NCI-H2171 (cell line): ENCODE measurements at places on chromosomes 13 and 19.
A peak's percentile ranks its signal among the peaks of the same experiment; 100 is the strongest.

DNA sequence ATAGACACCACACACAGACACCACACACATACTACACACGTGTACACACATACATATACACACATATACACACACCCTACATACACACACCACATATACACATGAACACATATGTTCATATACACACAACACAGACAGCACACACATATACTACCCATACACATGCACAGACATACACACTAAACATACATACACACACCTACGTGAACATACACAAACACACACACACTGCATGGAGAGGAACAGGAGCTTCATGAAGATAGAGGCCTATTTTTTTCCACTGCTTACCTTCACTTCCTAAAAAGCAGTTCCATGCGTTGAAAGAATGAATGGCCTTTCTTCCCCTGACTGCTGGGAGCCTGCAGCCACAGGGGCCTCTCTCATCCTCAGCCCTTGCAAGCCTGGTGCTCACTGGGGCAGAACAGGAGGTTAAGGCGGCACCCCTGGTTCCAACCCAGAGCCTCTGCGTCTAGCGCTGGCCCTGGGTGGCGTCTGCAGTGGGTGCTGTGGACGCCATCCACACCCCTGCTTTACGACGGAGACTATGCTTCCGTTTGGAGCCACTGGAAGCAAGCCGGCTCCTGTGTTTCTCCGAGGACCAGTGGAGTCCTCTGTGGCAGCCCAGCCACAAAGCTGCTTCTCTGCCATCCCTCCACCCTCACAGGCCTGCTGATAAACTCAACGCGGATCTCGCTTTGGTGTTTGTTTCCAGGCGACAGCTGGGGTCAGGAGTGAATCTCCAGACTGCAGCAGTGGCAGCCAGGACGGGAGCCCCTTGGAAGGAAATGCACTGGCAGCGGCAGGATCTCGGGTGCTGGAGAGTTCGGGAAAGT lies 1.9 kb upstream of the RASA3 start:
- DNase-seq, result no peak

- peak; percentile 87 for DNase-seq
Measured at GRCh38 chr13:111572956-111573761, 252.7 kb downstream of the TEX29 start.

GRCh38 chr13:39282400-39282972 lies 244.2 kb downstream of the NHLRC3 start:
- DNase-seq, result no peak

DNA sequence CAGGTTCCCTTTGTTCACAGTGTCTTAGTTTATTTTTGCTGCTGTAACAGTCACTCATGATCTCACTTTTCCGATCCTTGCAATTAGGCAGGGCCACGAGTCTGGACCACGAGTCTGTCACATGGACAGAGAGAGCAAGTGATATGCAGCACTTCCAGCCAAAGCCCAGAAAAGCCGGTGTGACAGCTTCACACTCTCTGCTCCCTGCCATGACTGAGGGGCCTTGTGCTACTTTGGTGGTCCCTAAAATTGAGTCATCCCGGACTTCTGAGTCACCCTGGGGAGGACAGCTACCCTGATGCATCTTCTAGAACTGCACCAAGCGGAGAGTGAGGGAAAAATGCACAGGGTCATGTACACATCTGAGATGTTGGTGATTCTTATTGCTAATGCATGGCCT lies 179.6 kb downstream of the EFNB2 start:
- no peak for DNase-seq

GRCh38 chr19:52742516-52742915 lies 7.7 kb upstream of the ZNF611 start:
- no peak for DNase-seq

DNA sequence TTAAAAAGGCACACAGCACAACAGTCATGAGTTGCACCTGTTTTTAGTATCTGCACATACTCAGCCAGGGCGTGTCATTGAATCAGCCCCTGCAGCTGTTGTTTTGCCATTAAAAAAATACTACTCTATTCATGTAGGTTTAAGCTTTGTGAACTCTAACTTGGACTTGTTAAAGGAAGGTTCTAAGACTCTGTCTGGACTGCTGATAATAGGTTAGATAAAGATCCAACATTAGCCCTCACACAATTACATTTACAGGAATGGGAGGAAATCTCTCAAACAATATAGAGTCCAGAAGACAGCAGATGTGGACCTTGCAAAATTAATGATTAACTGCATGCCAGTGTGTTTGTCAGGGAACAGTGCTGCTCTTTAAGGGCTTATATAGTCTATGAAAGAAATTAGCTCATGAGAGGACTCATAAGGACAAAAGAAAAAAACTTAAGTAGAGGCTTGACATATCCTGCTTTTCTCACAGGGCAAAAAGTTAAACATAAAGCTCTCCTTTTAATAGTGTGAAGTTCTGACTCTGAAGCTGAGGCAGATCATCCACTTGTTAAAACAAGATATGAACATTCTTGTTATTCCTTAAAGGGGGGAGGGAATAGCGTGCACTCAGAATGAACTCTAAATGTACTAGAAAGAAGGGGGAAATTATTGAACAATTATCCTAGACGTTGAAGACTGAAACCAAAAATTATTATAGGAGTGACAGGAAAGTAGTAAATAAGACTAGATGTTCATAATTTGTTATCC lies 243.6 kb downstream of the NDFIP2 start:
- DNase-seq, result no peak

DNA sequence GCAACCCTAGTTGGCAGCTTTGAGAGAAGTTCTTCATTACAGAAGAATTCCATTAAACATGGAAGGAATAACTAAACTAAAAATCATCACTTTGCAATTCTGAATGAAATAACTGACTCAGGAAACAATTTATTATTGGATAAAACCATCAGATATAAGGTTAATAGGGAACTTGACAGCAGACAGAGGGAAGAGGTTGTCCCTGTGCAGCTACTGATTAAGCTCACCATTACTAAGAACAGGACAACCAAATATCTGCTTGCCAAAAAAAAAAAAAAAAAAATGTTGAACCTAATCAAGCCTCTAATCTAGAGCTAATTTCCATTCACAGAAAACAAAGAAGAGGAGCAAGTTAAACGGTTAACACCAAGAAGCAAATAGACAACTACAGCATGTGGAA lies 12.8 kb downstream of the N4BP2L2 start:
- no peak for DNase-seq

- DNase-seq, result no peak
Measured at GRCh38 chr19:22517496-22518411, 95.6 kb upstream of the ZNF98 start.

- no peak for DNase-seq
Measured at GRCh38 chr19:47402504-47402903, 16.8 kb downstream of the MEIS3 start.

DNA sequence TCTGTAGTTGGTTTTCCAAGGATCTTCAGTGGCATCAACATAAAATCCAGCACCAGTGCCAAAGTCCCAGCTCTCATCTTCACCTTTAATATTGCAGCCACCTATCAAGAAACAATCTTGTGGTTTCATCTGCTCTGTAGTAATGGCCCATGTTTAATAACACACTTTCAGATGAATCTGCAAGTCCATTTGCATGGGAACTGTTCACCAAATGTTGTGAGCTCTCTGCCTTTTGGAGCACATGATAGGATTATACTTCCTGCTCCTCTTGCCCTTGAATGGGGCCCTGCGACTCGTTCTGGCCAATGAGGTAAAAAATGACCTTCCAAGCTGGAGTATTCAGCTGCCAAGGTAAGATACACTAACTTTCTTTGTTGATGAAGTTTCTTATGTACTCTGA lies 14.3 kb downstream of the ESD start:
- DNase-seq, result no peak

DNA sequence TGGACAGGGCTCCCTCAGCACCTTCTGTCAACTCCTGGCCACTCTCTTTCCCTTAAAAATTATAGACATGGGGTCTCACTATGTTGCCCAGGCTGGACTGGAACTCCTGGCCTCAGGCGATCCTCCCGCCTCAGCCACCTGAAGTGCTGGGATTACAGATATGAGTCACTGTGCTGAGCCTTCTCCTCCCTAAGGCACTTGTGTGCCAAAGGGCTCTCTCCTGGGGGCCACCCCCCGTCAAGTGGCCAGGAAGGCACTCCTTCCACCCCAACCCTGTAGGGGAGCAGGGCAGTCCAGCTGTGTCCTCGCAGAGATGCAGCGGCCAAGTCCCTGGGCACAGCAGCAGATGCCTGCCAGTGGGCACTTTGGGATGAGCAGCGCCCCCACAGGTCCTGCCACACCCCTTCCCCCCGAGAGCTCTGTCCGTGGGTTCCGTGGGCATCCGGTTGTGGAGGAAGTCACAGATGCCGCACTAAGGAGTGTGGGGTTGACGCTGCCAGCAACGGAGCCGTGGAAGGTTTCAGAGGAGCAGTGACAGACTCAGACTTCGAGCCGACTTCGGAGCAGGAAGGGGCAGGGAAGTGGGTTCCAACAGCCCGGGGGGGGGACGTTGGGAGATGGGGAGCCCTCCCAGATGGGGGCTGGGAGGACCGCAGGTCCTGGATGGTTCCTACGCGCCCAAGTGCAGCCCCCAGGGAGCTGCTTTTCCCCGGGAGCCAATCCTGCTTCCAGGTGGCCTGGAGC lies 3.3 kb upstream of the UQCR11 start:
- peak; percentile 35 for DNase-seq

DNA sequence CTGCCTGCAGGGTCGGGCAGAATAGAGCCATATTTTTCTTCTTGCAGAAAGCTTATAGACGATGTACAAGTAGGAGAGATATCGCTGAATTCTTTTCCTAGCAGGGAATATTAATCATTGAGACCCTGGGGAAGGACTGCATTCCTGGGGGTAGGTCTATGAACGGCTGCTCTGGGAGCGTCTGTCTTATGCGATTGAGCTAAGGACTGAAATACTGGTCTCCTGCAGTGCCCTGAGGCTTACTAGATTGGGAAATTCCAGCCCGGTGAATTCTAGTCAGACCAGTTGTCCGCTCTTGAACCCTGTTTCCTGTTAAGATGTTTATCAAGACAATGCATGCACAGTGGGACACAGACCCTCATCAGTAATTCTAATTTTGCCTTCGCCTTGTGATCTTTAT lies 59.8 kb upstream of the UBAC2 start:
- no peak for DNase-seq

- DNase-seq, result no peak
Measured at GRCh38 chr19:7850000-7850813, 20.2 kb downstream of the EVI5L start.

DNA sequence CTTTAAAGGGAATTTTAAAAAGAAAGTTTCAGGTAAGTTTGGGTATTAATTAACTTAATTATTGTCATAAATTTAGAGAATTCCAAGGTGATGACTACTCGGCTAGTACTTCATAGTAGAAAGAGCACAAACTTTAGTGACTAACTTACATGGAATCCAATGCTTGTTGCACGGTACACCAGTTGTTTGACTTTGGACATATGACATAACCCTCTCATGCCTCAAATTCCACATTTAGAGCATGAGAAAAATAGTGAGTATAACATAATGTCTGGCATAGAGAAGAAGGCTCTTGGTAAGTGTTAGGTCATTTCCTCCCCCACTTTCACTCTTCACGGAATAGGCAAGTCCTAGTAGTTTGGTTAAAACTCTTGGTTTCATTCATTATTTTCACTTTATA lies 1249.4 kb upstream of the SLC10A2 start:
- no peak for DNase-seq

GRCh38 chr19:45008552-45008951 lies 7.3 kb downstream of the RELB start:
- no peak for DNase-seq

DNA sequence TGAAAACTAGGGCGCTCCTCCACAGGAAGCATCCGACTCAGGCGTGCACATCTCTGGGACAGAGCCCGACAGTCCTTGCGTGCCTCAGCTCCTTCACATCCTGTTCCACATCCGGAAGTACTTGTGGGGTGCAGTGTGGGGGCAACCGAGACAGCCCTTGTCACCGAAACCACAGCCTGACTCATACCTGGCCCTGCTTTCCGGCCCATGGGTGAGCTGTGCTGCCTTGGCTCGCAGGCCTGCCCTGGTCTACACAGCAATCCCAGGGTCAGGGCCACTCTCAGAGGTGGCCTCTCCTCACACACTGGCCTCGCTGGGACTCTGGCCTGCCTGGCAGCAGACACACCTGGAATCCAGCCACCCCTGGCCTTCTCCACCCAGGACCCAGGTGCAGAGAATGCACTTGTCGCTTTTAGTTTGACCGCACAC lies 100.4 kb downstream of the STK24 start:
- DNase-seq, result no peak

GRCh38 chr13:66225072-66225471 lies 1005.1 kb downstream of the PCDH9 start:
- DNase-seq, result peak; percentile 68

DNA sequence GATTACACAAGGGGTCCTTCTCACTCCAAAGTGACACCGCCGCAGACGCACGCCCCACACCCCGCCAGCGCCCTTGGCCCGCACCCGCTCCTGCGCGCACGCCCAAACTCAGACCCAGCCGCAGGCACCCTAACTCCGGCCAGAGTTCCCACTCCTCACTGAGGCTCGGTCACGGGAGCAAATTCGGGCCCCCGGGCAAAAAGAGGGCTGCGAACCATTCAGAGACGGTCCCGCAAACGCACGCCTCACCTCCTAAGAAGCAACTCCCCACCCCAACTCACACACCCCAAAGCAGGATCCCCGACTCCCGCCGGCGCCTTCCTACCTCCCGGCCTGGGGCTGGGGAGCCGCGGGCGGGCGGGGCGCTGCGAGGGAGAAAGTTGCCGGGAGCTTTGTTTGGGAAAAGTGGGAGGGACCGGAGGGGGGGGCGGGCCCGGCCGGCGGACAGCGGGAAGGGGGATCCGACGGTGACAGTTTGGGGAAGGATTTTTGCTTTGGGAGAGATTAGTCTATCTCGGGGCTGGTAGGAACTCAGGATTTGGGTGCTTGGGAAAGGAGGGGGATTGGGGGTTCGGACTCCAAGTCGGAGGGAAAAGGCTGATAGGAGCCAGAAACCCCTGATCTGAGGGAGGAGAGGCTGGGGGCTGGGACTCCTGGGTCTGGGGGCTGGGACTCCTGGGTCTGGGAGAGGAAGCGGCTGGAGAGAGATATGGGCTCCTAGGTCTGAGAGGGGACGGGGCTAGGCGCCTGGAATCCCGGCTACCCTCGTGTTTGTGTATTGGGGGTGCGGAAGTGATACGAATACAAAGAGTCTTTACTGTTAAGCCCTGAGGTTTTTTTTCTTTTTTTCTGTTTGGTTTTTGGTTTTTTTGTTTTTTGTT lies at the start of gene TEAD2:
Gene TEAD2, minus strand, starts transcription at position 369 of the 881 bp plus-strand sequence. CDS start 2,341 bp downstream, outside the sequence.
- no peak for DNase-seq

DNA sequence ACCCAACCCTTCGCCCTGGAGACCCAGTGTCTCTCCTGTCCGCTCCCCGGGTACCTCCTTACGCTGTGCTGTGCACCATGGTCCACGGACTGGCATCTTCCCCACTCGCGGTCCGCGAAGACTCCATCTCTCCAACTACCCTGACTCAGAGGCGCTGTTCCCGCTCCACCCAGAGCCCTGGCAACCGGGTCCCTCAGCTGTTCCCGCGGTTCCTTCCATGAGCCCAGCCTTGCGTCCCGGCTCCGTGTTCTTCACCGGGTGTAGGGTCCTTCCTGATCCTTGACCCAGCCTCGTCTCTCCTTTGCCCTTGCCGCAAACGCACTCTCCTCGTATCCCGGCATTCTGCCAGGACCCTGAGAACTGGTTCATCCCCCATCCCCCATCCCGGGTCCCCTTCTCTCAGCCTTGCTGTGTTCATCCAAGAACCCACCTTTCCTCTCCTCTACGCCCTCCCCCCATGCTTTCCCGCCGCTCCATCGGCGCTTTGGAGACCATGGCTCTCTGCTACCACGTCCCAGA lies 664 bp downstream of the ICAM5 start:
- peak; percentile 4 for DNase-seq
